Common myeloid progenitor, CD34-positive (primary cell): ENCODE measurements at places on chromosomes 5 and 9.
A peak's percentile ranks its signal among the peaks of the same experiment; 100 is the strongest.

- DNase-seq = no peak
Measured at GRCh38 chr5:85357309-85357708, 972.6 kb upstream of the EDIL3 start.

DNA sequence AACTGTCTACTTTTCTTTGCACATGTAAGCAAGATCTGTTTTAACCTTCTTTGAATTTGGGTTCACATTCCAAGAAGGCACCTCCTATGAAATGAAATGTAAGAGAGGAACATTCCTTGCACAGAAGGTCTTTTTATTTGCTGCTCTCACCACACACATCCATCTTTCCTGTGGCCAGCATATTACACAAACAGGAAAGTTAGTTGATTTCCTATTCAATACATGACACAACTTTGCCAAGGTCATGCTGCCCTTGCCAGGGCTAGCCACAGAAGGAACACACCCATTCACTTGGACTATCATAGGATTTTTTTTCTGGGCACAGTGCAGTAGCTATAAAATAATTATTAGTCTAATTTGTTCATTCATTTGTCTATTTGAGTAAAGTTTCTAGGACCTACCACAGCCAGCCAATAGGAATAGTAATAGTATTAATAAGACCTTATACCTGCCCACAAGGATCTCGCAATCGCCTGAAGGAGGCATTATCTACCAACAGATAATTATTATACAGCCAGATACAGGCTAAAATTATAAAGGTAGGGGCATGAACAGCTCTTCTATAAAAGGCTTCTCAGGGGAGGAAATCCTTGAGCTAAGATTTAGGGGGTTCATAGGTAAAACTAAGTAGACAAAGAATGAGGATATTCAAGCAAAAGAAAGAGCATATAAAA, 78.1 kb upstream of the NREP start:
- no peak for DNase-seq

DNA sequence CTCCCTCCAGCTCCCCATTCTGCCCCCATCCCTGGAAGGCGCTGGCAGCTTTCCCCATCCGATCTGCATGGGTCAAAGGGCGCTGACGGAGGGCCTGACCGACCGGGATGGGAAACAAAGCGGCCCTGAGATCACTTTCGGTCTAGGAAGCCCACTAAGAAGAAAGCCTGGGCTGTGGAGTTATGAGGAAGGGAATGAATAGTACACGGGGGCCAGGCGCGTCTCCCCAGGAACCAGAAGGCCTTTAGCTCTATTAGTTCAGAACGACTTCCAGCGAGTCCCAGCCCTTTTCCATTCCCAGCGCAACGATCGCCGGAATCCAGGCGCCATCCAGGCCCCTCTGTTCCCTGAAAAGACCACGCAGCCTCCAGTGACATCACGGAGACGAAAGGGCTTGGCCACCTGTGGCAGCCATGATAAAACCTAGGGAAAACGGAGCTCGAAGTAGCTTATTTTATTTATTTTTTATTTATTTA, 70.1 kb upstream of the CCDC180 start:
- no peak for DNase-seq

DNA sequence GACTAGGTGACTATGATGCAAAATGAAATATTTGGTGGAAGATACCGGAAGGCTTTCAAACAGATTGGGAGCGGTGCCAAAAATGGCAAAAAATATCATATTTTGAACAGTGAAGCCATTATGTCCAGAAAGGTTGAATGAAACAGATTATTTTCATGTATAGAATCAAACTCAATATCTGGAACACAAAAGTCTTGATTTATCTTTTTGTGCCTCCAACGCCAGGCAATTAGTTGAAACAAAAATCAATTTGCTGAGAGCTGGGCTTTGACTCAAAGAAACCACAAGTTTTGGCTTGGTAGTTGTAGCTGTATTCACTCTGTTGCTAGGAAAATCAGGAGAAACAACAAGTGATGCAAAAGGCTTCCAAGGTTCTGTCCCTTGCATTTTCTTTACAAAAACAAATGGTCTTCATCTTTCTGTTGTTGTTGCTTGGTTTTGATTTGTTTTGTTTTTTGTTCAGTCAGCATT, 421.7 kb upstream of the TYRP1 start:
- no peak for DNase-seq

DNA sequence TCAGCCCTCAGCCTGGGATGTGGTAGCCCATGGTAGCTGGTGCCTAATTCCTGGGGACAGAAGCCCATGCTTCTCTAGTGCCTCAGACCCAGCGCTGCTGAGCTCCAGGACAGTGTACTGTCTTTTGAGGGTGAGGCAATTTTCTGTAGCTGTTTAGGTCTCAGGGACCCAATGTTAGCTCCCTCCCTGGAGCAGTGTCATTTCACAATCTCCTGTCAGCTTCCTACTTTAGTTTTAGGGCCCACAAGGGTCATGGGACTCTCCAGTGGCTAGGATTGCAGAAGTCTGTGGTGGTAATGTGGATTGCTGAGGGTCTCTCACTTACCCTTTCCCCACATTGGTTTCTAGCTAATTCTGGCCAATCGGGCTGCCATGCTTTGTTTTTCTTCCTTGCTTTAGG, 67.7 kb upstream of the CCL21 start:
- DNase-seq = no peak

- DNase-seq = no peak
Measured at GRCh38 chr5:39131210-39132127, 57.3 kb upstream of the RICTOR start.

GRCh38 chr9:136045595-136046553, 49.2 kb downstream of the NACC2 start:
- peak; percentile 41 for DNase-seq

- no peak for DNase-seq
Measured at GRCh38 chr5:54897001-54897400, 88.4 kb downstream of the ESM1 start.

- DNase-seq = no peak
Measured at GRCh38 chr5:168693297-168693696, 114.1 kb upstream of the PANK3 start.

- DNase-seq = no peak
Measured at GRCh38 chr5:77644371-77645157, 6.1 kb upstream of the OTP start.

DNA sequence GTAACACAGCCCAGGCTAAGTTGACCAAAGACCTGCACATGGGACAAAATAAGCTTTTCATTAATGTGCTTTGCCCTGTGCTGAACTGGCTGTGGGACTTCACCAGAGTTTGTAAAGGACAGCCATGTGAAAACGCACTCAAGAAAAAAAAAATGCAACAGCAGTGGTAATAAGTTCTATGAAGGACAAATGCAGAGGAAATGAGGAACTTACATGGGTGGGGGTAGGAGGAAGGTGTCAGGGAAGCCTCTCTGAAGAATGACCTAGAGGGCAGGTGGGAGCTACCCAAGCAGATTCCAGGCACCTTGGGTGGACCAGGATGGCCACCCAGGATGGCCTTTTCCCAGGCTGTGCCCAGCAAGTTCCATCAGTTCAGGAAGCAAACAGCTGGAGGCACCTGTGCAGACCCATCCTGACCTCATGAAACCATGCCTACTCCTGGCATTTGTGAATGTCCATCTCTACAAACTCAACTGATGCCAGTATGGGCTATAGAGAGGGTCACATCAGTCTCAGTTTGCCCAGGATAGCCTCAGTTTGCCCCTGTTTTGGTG, 6.7 kb upstream of the PHF2 start:
- peak; percentile 50 for DNase-seq

DNA sequence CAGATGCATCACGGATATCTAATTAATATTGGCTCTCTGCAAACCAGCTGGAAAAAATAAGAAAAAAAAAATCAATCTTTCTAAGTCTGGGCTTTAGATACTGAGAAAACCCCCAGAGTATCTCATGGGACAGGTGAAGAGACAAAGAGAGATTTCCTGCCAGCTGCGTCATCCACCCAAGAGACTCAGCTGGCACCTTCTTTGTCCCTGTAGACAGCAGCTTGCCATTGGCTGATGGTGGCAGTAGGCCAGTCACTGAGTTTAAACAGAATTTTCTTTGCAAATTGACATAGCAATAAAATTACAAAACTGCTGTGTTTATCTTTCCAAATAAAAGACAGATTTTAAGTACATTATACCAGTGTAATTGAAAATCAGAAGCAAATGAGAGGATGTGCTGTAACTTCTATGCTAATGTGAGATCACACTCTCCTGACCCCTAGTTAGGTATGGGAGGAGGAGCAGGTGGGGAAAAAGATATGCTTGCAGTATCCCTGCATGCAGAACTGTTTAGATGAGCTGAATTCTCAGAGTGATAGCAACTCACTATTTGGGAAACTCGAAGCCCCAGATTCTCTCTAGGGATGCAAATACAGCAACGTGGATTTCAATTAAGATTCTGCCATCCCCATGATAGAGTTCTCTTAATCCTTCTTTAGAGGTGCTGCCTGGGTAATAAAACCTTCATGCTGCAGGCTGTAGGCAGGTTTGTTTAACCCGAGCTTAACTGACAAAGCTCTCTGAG, 72.2 kb downstream of the NMUR2 start:
- DNase-seq = no peak

DNA sequence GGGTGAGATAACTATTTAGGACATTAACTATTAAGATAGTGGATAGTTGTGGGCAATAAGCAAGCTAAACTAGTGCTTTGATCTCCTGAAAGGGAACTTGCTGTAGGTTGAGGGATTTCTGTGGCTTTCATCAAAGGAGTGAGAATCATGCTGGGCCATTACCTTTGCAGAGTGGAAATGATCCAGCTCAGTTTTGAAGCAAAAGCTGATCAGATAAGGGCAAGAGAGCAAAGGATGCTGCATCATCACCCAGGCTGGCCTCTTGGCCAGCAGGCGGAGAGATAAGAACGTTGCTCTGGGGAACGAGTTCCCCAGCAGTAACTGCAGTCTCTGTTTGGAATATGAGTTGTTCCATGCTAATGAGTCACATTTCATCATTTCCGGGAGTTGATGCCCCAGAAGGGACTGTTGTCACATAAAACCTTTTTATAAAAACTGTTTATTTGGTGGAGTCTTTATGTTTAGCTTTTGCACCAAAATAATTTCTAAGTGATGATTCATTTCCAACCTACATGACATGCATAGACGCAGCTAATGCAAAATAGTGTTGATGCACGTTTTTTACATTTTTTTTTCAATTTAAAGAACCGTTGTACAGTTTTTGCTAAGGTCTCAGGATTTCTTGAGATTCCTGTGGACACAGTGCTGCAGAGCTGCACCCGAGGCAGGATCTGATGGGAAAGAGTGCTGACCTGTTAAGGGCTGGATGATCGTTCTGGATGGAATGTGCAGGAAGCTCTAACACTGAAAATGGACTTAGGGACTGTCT, 99.3 kb downstream of the ACTBL2 start:
- peak; percentile 85 for DNase-seq

DNA sequence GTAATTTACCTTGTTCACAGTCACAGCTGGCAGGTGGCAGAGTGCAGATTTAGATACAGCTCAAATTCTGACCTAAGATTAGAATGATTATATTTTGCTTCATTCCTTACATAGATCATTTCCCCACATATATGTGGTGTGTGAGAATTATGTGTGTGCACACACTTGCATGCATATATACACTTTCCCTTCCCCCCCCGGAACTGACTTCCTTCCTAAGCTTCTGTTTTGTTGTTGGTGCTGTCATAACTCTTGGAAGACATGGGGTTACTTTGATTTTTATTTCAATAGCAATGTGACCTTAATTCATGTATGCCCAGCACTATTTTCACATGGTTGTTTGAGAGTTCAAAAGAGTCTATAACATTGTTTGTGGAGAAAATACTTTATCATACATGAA, 112.8 kb downstream of the CMYA5 start:
- peak; percentile 9 for DNase-seq

DNA sequence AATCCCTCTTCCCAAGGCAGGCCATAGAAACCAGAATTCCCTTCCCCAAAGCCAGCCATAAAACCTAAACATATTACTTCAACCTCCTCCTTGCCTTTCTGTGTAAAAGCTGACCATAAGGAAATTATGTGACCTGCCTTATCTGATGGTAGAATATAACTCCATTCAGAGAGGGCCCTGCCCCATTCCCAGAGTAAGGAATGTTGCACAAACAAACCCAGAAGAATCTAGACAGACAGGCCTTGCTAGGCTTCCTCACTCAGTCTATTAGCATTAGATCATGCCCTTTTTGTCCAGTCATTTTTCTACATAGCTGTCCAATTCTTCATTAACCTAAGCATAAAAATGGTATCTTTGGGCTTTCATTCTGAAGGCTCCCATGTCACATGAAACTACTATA, 17.8 kb upstream of the IFNB1 start:
- no peak for DNase-seq

DNA sequence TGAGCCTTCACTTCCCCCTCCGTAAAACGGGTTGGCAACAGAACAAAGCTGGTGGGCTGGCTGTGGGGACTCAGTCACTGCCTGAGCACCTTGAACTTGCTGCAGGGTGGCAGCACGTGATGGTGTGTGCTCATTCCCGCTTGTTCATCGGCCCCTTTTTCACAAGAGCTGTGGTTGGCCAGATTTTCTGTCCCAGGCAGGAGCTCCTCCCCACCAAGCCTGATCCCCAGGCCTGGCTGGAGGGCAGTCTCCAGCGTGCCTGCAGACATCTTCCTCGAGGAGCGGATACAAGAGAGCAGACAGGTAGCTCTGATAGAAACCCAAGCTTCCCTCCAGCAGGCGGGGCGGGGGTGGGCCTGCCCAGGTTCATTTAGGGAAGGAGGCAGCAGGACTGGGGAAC, 61.9 kb upstream of the ORM1 start:
- no peak for DNase-seq

DNA sequence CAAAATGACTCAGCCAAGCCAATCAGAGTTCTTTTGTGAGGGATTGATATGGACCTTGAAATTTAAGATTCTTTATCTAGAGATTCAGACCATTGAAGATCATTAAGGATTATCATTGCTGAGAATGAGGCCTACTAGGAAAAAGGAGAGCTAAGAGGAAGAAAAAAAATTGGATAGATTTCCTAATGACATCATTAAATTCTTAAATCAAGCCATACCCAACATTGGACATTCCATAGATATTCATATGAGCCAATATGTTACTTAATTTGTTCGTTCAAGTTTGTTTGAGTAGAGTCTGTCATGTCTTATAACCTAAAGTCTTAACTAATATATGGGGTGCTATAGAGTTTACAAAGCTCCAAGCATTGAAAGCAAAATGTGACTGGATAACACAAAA, 727.9 kb upstream of the SEMA6A start:
- no peak for DNase-seq

- no peak for DNase-seq
Measured at GRCh38 chr5:173396311-173396993, 68.2 kb upstream of the STC2 start.

- DNase-seq = no peak
Measured at GRCh38 chr5:78060421-78060820, 234.1 kb downstream of the AP3B1 start.

GRCh38 chr5:129609710-129610109, 138.2 kb upstream of the MINAR2 start:
- DNase-seq = no peak

DNA sequence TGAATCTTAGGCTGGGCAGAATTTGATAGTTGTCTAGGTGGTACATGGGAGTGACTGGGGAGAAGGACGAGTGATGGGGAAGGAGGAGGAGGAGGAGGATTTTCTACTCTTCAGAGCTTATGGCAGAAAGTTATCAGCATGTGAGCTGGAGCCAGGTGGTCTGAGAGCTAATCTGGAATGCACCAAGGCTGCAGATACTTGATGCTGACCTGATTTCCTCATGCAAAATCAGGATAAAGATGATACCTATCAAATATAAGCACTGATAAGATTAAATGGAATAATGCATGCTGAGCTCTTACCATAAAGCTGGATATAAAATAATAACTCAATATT, 250.4 kb downstream of the SEMA5A start:
- DNase-seq = no peak

- DNase-seq = no peak
Measured at GRCh38 chr5:111598996-111599395, 86.7 kb upstream of the STARD4 start.

- DNase-seq = peak; percentile 24
Measured at GRCh38 chr5:151154931-151155774, 2.4 kb downstream of the ANXA6 start.

- DNase-seq = no peak
Measured at GRCh38 chr5:169781420-169782345, 144.6 kb downstream of the DOCK2 start.
